ENCODE measurements at places on chromosomes 7 and 10. TPM values are rescaled to one million over a fixed set of nuclear protein-coding genes. Genes with fewer than 3 reads are reported as not detected.

Gene PKD1L1
- total RNA-seq: 2.8 TPM

GRCh38 chr10:110016039-110016438 is 8.3 kb downstream of the ADD3 start:
- no peak for DNase-seq

Gene SLC18A2
- total RNA-seq: 0.17 TPM

- DNase-seq: no peak
These were observed 40.2 kb downstream of the SEMA3E start for GRCh38 chr7:83608716-83609115.

- no peak for DNase-seq
These were observed 809.5 kb downstream of the GRID1 start for GRCh38 chr10:85557077-85557476.

DNA sequence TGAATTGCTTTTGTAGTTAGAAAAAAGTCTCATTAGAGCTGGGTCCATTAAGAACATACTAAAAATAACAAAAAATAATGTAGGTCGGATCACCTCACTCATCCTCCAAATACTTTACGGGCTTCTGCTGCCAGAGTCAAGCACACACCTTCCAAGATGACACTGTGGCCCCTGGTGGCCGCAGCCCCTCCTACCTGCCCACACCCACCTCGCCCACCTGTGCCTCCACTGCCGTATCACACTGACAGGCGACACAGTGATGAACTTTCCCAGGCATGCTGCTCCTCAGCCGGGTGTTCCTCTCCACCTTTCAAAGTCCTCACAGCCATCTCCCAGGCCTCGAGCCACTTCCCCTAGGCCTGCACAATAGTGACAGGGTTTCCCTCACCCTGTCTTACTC is 60.9 kb downstream of the STK17A start:
- no peak for DNase-seq

DNA sequence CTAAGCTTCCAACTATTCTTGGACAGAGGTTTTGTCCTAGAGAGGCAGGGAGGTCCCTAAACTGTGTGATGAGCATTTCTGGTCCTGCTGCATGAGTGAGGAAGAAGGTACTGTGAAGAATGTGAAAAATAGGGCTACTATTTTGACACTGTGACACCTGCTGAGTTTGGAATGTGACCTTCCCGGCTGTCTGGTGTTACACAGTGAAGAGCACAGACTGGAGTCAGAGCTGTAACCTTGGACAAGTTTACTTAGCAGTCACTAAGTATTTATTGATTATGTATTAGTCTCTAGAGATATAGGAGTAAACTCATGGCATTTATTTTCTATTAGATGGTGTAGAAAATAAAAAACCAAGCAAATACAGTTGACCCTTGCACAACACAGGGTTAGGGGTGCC is 12.3 kb downstream of the GOLGA7B start:
- no peak for DNase-seq

- no peak for DNase-seq
These were observed 155.6 kb downstream of the RAPGEF5 start for GRCh38 chr7:22201186-22201880.

Gene ACTR3C
- 4.0 TPM for total RNA-seq

Gene APBB1IP
- 2.8 TPM for total RNA-seq

Gene CCL24
- 0.47 TPM for total RNA-seq

- DNase-seq: no peak
These were observed 78.4 kb upstream of the NANOS1 start for GRCh38 chr10:118950997-118951637.

Gene GIMAP5
- total RNA-seq: 9.8 TPM

DNA sequence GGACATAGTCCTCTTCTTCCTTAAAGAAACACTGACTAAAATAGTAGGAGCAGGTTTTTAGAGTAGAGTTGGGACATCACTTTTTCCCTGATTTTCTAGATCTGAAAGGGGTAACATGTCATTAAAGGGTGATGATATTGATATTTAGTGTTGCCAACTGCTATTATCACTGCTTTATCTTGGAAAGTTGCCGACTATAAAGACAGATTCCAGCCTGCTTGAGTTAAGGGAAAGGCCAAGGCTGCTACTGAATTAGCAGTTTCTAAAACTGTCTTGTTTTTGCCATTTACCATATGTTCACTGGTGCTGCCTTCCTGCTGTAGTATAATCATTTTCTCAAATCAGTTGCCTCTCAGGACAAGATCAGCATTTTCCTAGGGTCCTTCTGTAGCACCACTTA is 29.7 kb downstream of the AP3M1 start:
- no peak for DNase-seq

GRCh38 chr10:85003083-85003482 is 674.7 kb downstream of the CCSER2 start:
- DNase-seq: no peak

Gene ECHDC3
- 94.6 TPM for total RNA-seq

- no peak for DNase-seq
These were observed 440.1 kb downstream of the KCNMA1 start for GRCh38 chr10:77197544-77197943.

Gene ACSM6
- total RNA-seq: not detected

Gene HOXA2
- 0.12 TPM for total RNA-seq

- DNase-seq: no peak
These were observed 178.9 kb downstream of the SEM1 start for GRCh38 chr7:96530786-96531185.

- peak; percentile 41 for DNase-seq
These were observed 91.6 kb downstream of the DNMBP start for GRCh38 chr10:99917963-99918825.

Gene ALOX5
- total RNA-seq: 4.5 TPM

Gene SPRN
- total RNA-seq: not detected

DNA sequence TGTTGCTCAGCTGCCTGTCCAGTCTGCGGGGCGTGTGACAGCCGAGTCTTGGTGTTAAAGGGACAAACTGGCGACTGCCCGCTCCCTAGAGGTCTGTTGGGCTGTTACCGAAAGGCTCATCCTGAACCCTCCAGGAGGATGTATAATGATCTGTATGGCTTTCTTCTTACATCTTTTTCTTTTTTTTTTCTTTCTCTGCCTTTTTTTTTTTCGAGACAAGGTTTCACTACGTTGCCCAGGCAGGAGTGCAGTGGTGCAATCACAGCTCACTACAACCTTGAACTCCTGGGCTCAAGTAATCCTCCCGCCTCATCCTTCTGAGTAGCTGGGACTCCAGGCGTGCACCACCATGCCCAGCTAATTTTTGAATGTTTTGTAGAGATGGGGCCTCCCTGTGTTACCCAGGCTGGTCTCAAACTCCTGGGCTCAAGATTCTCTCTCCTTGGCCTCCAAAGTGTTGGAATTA is 857 bp downstream of the INTS15 start:
- no peak for DNase-seq

Gene IDE
- total RNA-seq: 47.8 TPM

DNA sequence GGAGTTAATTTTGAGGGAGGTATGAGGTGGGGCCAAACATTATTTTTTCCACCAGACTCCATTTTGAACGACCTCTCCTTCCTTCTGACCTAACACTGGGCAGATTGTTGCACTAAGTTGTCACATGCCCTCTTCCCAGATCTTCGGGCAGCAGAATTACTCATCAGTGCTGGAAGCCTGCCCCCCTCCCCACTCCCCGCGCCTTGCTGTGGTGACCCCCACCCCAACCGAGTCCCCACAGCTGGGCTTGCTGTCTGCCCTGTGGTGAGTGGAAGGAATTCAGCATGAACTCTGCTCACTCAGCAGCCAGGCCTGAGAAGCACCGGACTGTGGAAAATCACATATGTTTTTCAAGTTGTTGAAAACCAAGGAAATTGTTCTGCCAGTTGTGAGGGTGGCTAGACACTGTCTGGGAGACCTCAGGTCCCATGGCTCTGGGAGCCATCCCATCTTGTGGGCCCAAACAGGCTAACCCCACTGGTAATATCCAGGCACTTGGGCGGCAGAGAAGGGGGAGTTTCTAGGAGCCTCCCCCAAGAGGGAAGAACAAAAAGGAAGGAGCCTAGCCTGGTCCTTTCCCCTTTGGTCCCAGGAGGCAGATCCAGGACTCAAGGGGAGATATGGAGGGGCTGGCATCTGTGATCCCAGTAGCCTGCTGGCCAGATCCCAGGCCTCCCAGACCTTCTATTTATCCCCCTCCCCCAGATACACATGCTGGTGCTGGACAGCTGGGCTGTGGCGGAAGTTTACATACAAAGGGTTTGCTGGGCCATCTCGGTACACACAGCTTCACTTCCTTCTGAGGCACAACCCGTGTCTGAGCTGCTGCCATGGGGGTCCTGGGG is 3.5 kb upstream of the AEBP1 start:
- DNase-seq: no peak

GRCh38 chr10:110522365-110522988 is 24.8 kb downstream of the DUSP5 start:
- DNase-seq: no peak

GRCh38 chr10:96665306-96665705 is 55.0 kb downstream of the PIK3AP1 start:
- DNase-seq: no peak

DNA sequence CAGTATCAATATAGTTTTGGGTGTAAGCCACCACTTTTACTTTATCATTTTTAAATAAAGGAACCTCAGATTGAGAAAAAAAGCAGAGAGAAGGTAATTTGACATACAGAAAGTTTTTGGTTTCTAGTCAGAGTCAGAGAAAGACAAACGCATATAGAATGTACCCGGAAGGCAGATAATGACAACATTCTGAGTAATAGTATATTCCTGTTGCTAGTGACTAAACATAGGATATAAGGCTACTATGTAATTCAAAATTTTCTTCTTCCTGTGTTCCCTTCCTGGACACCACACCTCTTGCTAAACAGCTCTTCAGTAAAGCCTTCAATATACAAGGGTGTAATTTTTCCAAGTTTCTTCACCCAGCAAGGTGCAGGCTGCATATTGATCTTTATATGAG is 597.6 kb downstream of the PCDH15 start:
- DNase-seq: no peak

Gene CALHM3
- not detected for total RNA-seq

DNA sequence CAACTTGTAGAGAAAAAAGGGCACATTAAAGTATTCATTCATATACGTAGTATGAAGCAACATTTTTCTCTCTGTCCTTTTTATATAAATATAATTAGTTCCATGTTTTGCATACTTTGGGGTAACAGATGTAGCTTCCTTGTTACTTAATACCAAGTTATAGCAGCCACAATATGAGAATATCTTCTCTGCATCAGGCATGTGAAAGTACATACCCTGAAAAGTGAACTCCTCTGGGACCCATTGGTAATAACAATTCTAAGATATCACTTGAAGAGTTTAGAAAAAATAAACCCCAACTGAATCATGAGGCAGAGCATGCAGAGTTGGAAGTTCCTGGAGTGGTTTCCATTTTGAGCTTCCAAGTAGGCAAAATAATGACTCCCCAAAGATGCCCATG is 2.4 kb upstream of the CRPPA start:
- DNase-seq: no peak

DNA sequence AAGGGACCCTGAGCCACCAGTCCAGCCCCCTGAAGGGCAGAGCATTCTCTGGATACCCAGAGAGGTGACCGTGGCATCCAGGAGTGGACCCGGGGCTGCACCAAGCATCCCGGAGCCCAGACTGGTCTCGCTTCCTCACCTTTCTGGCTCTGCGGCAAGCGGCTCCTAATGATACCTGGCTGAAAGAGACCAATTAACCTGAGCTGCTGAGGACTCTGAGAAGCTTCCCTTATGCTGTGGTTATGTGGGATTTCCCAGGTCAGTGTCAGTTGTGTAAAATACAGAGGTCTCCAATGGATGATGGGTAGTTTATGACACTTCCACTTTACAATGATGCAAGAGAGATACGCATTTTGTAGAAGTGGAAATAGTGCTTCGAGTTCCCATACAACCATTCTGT is 51.5 kb downstream of the PFKFB3 start:
- DNase-seq: no peak

Gene IFIT3
- 8.8 TPM for total RNA-seq

- DNase-seq: no peak
These were observed 131.0 kb downstream of the SEM1 start for GRCh38 chr7:96578606-96579005.

Gene SPDYE2B
- not detected for total RNA-seq

GRCh38 chr7:122675621-122676020 is 23.3 kb downstream of the RNF133 start:
- no peak for DNase-seq

All from left ventricle myocardium superior (tissue), 1 donor.